SJCRH30 (cell line): ENCODE measurements at places on chromosomes 7 and 10.

DNA sequence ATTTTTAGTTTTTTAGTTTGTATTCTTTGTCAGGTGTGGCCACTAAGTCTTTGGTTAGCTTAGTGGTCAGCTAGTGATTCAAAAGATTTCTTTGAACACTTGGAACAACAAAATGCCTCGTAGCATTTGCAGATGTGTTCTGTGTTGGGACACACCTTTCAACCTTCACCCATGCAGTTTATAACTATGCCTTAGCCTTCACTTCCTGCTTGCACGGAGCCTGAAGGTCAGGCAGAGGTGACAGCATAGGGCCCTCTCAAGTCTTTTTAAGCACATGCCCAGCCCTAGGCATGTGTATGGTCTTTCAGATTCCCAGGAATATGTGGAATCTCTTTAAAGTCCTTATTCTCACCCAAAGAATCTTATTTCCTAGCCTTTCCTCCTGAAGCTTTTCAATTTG, 17.6 kb downstream of the PLAC9 start:
- peaks cover 4% of the 10 kb centered on the region for H3K4me1 ChIP-seq
- peaks cover 4% of the 10 kb centered on the region; the same call in 1 of the 2 replicates for H3K36me3 ChIP-seq
- H3K27me3 ChIP-seq: no peaks in the 10 kb centered on the region
- no peak overlapping the region for H3K4me3 ChIP-seq

- peaks cover 4% of the 10 kb centered on the region; the same call in 1 of the 2 replicates for H3K4me1 ChIP-seq
- no peak overlapping the region for H3K27ac ChIP-seq
Measured at GRCh38 chr10:70603449-70603801, 884 bp upstream of the PRF1 start.

- no peak overlapping the region for H3K27ac ChIP-seq
- H3K4me3 ChIP-seq: no peak overlapping the region
- no peak for DNase-seq
- no peaks in the 10 kb centered on the region for H3K27me3 ChIP-seq
Measured at GRCh38 chr10:68001539-68001938, 73.5 kb downstream of the HERC4 start.

DNA sequence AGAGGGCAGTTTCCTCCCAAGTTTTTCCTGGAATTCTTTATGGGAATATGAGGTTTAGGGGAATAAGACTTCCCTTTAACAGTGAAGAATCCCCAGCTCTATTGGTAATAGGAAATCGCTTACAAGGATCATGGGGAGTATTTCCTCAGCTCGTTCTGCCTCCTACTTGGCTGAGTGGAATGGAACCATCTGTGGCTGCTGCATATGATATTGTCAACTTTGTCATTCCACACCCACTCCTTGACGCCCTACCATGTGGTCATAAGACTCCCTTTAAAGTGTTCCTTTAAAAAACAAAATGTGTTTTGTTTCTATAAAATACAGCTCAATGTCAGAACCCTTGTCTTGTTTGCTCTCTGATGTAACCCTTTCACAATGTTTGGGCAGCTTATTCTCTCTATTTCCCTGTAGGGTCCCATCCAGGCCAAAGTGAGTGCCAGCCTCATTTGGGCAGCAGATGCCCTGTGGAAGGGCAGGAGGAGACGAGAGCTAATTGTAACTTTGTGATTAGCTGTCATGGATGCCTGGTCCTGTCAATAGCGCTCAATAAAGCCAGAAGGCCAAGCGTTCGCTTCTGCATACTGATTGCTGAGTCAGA, 33.8 kb upstream of the ATRNL1 start:
- DNase-seq: no peak
- no peak overlapping the region for H3K4me3 ChIP-seq
- no peak overlapping the region for H3K27ac ChIP-seq
- no peaks in the 10 kb centered on the region for H3K4me1 ChIP-seq
- no peaks in the 10 kb centered on the region for H3K27me3 ChIP-seq

DNA sequence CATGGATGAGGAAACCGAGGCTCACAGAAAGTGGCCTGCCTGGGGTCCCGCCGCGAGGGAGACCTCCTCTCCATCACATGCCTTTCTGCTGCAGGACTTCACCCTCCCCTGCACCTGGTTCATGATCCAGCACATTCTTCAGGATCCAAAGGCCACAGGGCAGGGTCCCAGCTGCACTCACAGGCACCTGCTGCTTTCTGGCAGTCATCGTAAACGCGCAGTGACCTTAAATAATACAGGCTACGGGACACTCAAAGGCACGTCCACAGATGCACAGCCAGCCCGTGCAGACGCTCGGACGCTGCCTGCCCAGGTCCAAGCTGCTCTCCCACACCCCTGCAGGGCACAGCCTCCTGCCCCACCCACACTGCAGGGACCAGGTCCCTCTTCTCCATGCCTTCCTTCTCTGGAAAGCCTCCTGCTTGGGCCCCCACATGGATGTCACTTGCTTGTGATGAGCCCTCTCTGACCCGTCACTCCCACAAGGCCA, 49.9 kb downstream of the CALML3 start:
- H3K36me3 ChIP-seq: no peaks in the 10 kb centered on the region
- peaks cover 30% of the 10 kb centered on the region for H3K4me1 ChIP-seq
- DNase-seq: no peak
- H3K4me3 ChIP-seq: no peak overlapping the region; the same call in 1 of the 2 replicates
- no peak overlapping the region for H3K27ac ChIP-seq

- H3K27ac ChIP-seq: no peak overlapping the region
- H3K27me3 ChIP-seq: no peaks in the 10 kb centered on the region; the same call in 1 of the 2 replicates
- no peaks in the 10 kb centered on the region for H3K4me1 ChIP-seq
- no peak overlapping the region for H3K4me3 ChIP-seq
Measured at GRCh38 chr7:29511337-29511736, 52.3 kb upstream of the PRR15 start.

GRCh38 chr10:94459385-94459784, 57.0 kb downstream of the TBC1D12 start:
- H3K27me3 ChIP-seq: no peaks in the 10 kb centered on the region
- no peaks in the 10 kb centered on the region for H3K36me3 ChIP-seq
- H3K27ac ChIP-seq: no peak overlapping the region
- no peak overlapping the region for H3K4me3 ChIP-seq
- DNase-seq: no peak
